ENCODE measurements at places on chromosomes 3 and 15. TPM values are rescaled to one million over a fixed set of nuclear protein-coding genes. Genes with fewer than 3 reads are reported as not detected.

The SMCO1 gene
- total RNA-seq: not detected

The IDH3A gene
- total RNA-seq: 85.0 TPM

The TNFSF10 gene
- 119 TPM for total RNA-seq

The ARHGEF26 gene
- 0.13 TPM for total RNA-seq

The NDN gene
- total RNA-seq: 2.8 TPM

The MKRN3 gene
- 5.0 TPM for total RNA-seq

The WNT7A gene
- 0.13 TPM for total RNA-seq

DNA sequence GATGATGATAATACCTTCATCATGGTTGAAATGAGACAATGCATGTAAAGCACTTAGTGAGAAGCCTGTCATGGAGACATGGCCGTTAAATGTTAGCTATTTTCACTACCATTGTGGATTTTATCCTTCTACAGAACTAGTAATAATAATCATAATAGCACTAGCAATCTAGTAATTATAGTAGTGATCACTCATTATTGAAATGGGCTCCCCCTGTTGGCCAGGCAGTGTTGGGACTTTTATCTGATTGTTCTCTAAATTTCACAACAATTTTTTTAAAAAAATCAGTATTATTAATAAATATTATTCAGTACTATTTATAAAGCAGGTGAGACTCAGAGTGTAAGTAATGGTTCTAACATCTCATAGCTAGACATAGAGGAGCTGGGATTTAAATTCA is 396.3 kb downstream of the IL5RA start:
- no peaks in the 10 kb centered on the region for H3K4me1 ChIP-seq
- no peak overlapping the region for H3K27ac ChIP-seq
- H3K4me3 ChIP-seq: no peak overlapping the region
- DNase-seq: no peak
- H3K36me3 ChIP-seq: no peaks in the 10 kb centered on the region

- DNase-seq: no peak
- H3K27me3 ChIP-seq: no peaks in the 10 kb centered on the region
- no peak overlapping the region for H3K27ac ChIP-seq
- H3K4me3 ChIP-seq: no peak overlapping the region
- H3K36me3 ChIP-seq: peaks cover 3% of the 10 kb centered on the region
Observed at GRCh38 chr3:31184261-31185061, 290.0 kb upstream of the GADL1 start.

GRCh38 chr15:94792196-94792595 is 560.8 kb downstream of the MCTP2 start:
- no peak for DNase-seq
- no peaks in the 10 kb centered on the region for H3K4me1 ChIP-seq
- H3K27ac ChIP-seq: no peak overlapping the region
- H3K36me3 ChIP-seq: no peaks in the 10 kb centered on the region
- no peak overlapping the region for H3K4me3 ChIP-seq

DNA sequence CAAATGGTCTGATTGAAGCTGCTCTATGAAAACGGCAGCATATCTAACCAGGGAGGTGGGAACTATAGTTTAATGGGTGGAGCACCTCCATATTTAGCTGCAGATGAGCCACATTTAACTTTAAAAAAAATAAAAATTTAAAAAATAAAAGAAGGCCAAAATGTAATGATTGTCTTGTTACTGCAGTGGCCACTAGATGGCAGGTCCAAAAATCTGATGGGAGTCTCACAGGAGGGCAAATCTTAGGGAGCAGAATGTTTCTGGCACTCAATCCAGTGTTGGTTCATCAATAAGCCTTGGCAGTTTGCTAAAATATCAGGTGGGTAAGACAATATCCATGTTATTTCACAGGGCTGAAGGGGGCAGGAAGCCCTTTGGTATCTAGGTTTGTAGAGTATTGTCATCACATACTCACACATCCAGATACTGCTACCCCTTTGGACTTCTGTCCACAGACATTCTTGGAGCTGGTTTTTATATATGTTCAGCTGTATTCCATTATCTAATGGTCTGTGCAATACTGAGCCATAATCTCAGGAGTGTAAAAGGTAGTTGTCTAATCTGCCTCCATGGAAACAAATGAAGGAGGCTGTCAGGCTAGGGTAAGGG is 233.3 kb downstream of the TIGIT start:
- no peak for DNase-seq
- no peaks in the 10 kb centered on the region for H3K27me3 ChIP-seq
- no peaks in the 10 kb centered on the region for H3K4me1 ChIP-seq
- H3K27ac ChIP-seq: no peak overlapping the region
- no peak overlapping the region for H3K4me3 ChIP-seq
- H3K36me3 ChIP-seq: no peaks in the 10 kb centered on the region

GRCh38 chr3:16254916-16255315 is 9.8 kb downstream of the DPH3 start:
- H3K27ac ChIP-seq: peak overlapping the region; percentile 54
- H3K36me3 ChIP-seq: peaks cover 16% of the 10 kb centered on the region
- peak overlapping the region; percentile 0 for H3K4me3 ChIP-seq
- peak; percentile 26 for DNase-seq
- H3K27me3 ChIP-seq: no peaks in the 10 kb centered on the region

DNA sequence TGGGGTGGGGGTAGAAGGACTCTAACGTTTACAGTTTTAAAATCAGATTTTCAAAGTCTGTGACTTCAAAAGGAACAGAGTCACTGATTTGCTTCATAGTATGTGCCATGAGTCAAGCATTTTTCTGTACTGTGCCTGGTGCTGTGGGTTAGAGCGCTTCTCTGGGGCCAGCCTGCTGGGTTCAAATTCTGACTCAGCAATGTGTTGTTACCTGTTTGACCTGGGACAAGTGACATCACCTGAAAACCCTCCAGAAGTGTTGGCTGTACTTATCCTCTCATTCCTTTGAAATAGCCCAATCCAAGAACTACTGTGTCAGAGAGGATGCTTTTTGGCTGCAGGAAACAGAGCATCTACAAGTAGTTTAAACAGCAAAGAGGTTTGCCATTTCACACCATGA is 101.7 kb downstream of the LSM3 start:
- no peaks in the 10 kb centered on the region for H3K36me3 ChIP-seq
- H3K27ac ChIP-seq: no peak overlapping the region
- no peak for DNase-seq
- no peaks in the 10 kb centered on the region for H3K4me1 ChIP-seq
- no peaks in the 10 kb centered on the region for H3K27me3 ChIP-seq

- no peaks in the 10 kb centered on the region for H3K36me3 ChIP-seq
- H3K27ac ChIP-seq: no peak overlapping the region
Observed at GRCh38 chr3:127744253-127744815, 71.6 kb downstream of the ABTB1 start.

GRCh38 chr3:83514130-83514914 is 1444.5 kb upstream of the CADM2 start:
- no peak overlapping the region for H3K27ac ChIP-seq
- no peaks in the 10 kb centered on the region for H3K4me1 ChIP-seq
- H3K36me3 ChIP-seq: no peaks in the 10 kb centered on the region
- H3K4me3 ChIP-seq: no peak overlapping the region
- H3K27me3 ChIP-seq: no peaks in the 10 kb centered on the region

DNA sequence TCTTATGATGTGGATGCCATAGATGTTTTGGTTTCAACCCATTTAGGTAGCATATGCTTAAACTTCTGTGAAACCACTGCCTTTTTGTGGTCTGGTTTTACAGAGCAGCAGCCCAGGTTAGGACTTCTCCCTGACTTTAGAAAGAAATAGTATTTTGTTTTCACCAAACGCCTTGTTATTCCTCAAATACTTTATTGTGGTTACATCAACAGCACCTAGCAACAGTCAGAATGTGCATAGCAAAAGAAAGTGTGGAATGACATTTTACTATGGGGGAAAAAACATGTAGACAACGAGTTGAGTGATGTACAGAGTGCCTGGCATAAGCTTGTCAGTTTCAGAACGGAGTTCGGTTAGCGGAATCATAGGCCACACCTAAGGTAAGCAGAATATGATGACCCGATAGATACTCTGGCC is 159.2 kb downstream of the TPRG1 start:
- peak overlapping the region; percentile 35 for H3K4me3 ChIP-seq
- peak overlapping the region; percentile 86 for H3K27ac ChIP-seq
- H3K36me3 ChIP-seq: peaks cover 33% of the 10 kb centered on the region
- peak; percentile 33 for DNase-seq
- H3K4me1 ChIP-seq: peaks cover 74% of the 10 kb centered on the region

GRCh38 chr3:70597312-70597711 is 284.9 kb upstream of the MDFIC2 start:
- no peak overlapping the region for H3K27ac ChIP-seq
- H3K4me3 ChIP-seq: no peak overlapping the region
- no peaks in the 10 kb centered on the region for H3K4me1 ChIP-seq
- no peaks in the 10 kb centered on the region for H3K36me3 ChIP-seq
- no peak for DNase-seq
- peaks cover 2% of the 10 kb centered on the region for H3K27me3 ChIP-seq

- no peak for DNase-seq
- no peak overlapping the region for H3K27ac ChIP-seq
- H3K4me3 ChIP-seq: no peak overlapping the region
- no peaks in the 10 kb centered on the region for H3K27me3 ChIP-seq
- H3K36me3 ChIP-seq: no peaks in the 10 kb centered on the region
Observed at GRCh38 chr3:168952551-168952950, 711.0 kb downstream of the MECOM start.

DNA sequence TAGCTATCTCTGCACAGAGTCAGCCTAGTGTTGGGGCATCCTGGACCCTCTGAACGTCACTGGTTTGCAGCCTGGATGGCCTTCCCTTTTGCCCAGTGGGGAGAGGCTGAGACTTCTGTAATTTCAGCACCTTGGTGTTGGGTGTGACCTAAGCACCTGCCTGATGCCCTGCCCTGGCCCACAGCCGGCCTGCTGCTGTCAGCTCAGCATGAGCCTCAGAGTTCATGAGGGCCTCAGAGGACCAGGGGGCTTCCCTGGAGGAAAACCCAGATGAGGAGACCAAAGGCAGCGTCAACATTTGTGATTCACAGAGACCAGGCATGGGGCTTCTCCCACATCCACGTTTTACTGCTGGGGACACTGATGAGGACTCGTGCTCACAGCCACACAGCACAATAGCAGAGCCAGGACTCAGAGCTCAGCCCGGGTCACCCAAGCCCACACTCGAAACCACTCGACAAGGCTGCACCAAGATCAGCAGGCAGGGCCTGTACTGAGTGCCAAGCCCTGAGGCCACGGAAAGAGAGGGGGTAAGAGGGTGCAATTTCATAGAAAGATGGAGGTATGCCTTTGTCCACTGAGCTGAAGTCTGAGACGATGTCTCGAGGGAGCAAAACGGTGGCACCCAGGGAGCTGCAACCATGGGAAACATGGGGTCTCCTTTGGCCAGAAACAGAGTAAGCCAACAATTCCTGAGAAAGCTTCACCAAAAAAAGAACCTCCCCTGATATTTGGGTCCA is 9.9 kb upstream of the GP9 start:
- peaks cover 4% of the 10 kb centered on the region for H3K36me3 ChIP-seq
- DNase-seq: no peak
- H3K4me1 ChIP-seq: peaks cover 7% of the 10 kb centered on the region
- peaks cover 10% of the 10 kb centered on the region for H3K27me3 ChIP-seq

- H3K27ac ChIP-seq: no peak overlapping the region
- no peak overlapping the region for H3K4me3 ChIP-seq
- peaks cover 10% of the 10 kb centered on the region for H3K4me1 ChIP-seq
- H3K27me3 ChIP-seq: peaks cover 4% of the 10 kb centered on the region
Observed at GRCh38 chr3:119808843-119809242, 26.9 kb downstream of the NR1I2 start.

DNA sequence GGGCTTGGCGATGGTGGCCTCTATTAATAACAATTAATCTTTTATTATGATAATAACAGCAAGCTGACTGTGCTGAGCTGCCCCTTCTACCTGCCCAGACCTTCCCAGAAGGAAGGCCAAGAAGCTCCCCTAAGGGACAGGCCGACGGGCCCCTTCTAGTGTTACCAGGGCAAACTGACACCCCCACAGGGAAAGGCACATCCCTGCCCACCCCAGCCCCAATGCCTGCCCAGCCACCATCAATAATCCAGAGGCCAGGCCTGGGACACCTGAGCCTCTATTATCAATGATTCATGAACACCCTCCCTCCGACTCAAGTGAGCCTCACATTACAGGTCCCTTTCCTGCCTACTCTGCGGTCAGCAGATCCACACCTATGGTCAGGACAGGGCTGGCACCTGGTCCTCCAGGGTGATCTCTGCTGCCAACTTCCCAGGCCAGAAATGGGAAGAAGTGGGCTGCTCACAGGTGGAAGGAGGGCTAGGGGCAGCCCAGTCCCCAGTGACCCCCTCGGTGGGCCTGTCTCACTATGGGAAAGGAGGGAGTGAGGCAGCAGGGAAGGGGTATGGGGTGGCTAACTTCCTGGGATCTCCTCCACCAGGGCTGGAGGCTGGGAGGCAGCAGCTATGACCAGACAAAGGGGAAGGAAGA is 1.8 kb downstream of the TWF2 start:
- no peaks in the 10 kb centered on the region for H3K27me3 ChIP-seq
- peaks cover 78% of the 10 kb centered on the region for H3K4me1 ChIP-seq
- H3K27ac ChIP-seq: peak overlapping the region; percentile 61
- H3K4me3 ChIP-seq: peak overlapping the region; percentile 95
- DNase-seq: no peak
- peaks cover 60% of the 10 kb centered on the region for H3K36me3 ChIP-seq

DNA sequence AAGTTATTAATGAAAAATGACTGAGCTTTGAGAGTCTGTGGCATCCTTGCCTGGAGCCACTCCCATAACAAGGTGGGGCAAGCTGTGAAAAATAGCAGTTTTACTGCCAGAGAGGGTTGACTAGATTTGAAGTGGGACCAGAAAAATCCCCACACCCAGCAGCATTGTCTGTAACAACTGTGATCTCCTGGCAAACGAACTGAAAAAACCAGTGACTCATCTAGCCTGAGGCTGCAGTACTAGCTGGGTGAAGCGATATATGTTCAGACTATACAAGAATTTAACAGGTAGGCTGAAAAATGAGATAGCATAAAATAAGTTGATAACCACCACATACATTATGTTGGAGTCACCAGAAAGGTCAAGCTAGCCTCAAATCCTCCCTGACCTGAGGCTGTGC is 64.0 kb downstream of the DPH6 start:
- no peaks in the 10 kb centered on the region for H3K36me3 ChIP-seq
- H3K27me3 ChIP-seq: no peaks in the 10 kb centered on the region
- no peak for DNase-seq
- H3K27ac ChIP-seq: no peak overlapping the region
- H3K4me3 ChIP-seq: no peak overlapping the region
- H3K4me1 ChIP-seq: no peaks in the 10 kb centered on the region

DNA sequence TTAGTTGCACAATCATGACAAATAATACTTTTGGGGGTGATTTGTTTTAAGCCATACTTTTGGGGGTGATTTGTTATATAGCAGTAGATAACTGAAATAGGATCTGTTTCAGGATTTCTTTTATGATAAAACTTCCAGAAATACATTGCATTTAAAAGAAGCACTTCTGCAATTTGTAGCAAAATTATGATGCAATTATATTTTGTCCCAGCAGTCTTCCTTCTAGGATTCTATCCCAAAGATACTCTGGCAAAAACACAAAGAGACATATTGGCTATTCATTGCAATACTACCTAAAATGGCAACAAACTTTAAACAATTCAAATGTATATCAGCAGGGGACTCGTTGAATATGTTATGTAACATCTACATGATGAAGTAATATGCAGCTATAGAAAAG is 78.9 kb upstream of the ANKRD28 start:
- no peaks in the 10 kb centered on the region for H3K36me3 ChIP-seq
- no peak overlapping the region for H3K4me3 ChIP-seq
- no peaks in the 10 kb centered on the region for H3K27me3 ChIP-seq
- no peak overlapping the region for H3K27ac ChIP-seq

GRCh38 chr15:47437491-47437890 is 279.8 kb upstream of the SEMA6D start:
- H3K4me1 ChIP-seq: no peaks in the 10 kb centered on the region
- H3K36me3 ChIP-seq: no peaks in the 10 kb centered on the region
- no peak overlapping the region for H3K4me3 ChIP-seq
